ENCODE measurements at places on chromosomes 16 and 17.

- no peak for DNase-seq
Measured at GRCh38 chr17:15740570-15741120, 8.6 kb downstream of the TBC1D26 start.

DNA sequence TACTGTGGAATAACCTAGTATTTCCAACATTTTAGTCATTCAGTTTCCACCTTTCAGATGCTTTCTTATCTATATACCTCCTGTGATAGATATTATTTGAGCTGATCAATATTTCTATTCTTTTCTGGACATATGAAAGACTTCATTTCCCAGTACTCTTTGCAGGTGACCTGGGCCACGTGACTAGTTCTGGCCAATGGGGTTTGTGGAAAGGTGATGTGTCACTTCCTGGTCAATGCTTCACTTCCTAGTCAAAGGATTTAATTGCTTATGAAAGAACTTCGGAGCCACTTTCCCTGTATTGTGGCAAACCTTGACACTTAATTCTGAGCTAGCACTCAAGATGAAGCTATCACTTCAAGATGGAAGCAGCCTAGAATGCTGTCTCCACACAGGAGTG, 248.9 kb upstream of the FOXF1 start:
- DNase-seq = no peak

DNA sequence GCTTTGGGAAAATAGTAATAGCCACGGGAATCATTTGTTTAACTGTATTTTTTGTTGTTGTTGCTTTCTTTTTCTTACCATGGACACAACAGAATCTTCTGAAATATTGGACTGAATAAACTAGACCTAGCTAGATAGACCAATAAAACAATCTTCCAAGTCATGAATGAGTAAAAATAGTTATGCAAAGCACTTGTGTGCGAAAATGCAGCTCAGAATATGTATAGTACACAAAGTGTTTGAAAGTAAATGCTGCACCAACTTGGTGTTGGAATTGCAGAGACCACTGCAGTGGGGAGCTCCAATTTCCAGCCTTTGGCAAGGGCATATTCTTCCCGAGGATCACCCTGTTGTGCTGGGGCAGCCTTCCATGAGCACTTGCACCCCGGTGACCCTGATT, 68.0 kb downstream of the AATF start:
- DNase-seq = no peak

- no peak for DNase-seq
Measured at GRCh38 chr16:19123535-19124178, 9.9 kb downstream of the ITPRIPL2 start.

- no peak for DNase-seq
Measured at GRCh38 chr17:5669191-5669590, 84.9 kb upstream of the NLRP1 start.

- no peak for DNase-seq
Measured at GRCh38 chr16:4984174-4984990, 26.3 kb downstream of the SEC14L5 start.

- DNase-seq = no peak
Measured at GRCh38 chr16:26963109-26963508, 103.6 kb upstream of the C16orf82 start.

- no peak for DNase-seq
Measured at GRCh38 chr16:52494621-52495020, 52.3 kb downstream of the TOX3 start.

DNA sequence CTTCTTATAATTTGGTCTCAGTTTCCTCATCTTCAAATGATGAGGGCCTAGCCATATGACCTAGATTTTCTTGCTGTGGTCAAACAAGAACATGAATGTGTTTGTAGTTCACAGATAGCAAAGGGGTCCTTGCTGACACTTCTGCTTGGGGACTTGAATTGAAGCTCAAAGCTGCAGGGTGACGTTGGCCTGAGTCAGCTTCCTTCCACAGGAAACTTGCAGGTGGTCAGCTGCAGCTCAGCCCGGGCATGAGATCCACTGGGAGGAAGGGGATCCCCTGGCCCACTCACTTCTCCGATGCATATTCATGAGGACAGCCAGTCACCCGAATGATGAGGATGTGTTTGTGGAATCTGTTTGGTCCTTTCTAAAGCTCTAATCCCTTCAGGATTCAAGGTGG, 42.6 kb upstream of the AXIN2 start:
- no peak for DNase-seq

GRCh38 chr16:278863-279366, 1.5 kb upstream of the ARHGDIG start:
- no peak for DNase-seq

DNA sequence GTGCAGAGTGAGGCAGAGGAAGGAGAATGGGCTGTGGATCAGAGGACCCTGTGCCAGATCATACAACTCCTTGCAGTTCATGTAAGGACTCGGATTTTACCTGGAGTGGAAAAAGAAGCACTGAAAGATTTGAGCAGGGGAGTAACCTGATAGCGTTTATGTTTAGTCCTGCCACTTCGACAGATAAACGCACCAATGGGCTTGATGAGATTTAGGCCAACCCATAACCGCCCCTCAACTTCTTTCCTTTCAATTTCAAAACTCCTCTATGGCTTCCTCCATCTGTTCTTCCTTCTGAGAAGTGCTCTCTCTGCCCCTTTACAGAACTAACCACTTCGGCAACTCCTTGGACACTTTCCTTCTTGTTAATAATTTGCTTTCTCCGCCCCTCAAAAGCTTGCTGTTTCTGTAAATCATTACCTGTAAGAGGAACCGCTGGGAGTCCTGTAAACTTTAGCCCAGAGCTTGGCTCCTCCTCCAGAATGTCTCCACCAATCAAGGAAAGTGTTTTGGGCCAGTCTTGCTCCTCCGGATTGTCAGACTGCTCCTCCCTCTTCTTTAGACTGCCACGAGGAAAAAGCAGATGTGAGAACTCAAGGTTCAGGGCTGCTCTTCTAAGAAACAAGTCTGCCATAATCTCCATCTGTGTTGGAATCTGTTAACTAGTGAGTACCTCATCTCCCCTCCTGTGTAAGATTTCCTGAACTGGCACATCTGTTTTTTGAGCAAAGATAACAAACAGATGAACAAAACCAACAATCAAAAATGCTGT, at the start of gene ACSM3:
TSS of gene ACSM3 (plus strand) at position 554 of the 772 bp plus-strand sequence. CDS start 6,021 bp downstream, outside the sequence.
- no peak for DNase-seq

DNA sequence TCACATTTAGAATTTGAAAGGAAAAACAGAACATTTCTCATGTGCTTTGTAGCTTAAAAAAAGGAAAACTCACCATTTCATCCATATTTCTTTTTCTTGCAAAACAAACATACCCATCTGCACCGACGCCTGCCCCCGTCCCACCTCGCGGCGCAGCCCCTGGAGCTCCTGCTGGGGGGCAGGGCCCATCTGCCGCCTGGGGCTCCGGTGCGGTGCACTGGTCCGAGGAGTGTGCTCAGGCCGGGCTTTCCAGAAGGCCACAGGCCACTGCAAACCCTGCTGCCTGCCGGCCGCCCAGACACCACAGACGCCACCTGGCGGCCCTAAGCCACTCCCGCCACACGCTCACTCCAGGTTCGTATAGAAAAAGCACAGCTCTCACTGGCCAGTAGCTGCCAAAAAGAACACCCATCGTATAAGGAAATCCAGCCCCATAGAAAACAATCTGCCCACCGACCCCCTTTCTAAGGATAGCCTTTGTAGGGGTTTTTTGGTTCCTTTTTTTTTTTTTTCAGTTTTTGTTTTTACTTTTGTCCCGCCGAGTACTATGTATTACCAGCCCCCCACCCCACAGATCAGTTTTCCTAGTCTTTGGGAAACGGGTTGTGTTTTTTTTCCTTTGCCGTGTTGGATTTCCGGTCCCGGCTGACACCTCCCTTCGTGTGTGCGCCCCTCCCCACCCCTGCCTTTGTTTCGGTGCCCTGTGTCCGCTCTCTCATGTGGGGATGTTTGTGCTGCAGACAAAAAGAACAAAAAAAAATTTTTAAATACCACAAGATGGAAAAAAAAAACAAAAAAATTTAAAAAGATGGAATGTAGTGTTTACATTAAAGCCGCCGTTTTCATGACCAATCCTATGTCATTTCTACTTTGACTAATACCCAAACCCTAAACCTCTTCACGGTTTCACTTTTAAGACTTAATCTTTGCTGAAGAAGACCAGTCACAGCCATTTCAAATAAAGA, 68.8 kb downstream of the AMFR start:
- peak; percentile 26 for DNase-seq

DNA sequence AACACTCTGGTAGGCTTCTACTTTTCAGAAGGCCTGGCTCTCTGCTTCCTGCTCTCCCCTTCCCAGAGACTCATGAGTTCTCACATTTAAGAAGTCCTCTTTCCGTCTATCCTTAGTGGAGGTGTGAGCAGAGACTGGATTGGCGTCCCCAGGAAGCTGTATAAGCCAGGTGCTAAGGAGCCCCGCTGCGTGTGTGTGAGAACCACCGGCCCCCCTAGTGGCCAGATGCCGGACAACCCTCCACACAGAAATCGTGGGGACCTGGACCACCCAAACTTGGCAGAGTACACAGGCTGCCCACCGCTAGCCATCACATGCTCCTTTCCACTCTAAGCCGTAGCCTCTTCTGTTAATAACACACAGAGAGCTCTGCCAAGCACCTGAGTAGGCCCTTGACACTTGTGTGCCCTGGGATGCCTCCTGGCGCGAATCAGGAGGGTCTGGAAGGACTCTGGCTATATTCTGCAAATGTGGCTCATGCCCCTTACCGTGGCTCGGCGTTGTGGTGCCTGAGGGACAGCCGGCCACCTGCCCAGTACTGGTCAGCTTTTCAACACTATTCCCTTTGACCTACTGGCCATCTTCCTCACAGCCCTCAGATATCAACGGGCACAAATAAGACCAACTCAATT, 13.9 kb downstream of the CYB5D2 start:
- DNase-seq = no peak

DNA sequence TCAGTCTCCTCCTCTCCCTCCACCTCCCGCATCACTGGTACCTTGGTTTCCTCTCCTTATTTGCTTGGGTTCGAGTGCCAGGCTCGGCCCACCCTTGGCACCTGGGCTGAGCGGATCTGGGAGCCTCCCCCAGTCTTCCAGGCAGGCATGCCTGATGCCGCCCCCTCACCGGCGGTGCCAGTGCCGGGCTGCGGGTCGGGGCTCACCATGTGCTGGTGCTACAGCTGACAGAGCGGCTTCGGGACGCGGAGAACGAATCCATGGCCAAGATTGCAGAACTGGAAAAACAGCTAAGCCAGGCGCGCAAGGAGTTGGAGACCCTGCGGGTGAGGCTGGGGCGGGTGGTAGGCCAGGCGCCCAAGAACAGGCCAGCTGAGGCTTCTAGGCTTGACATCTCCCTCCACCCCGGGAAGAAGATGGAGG, 19.2 kb downstream of the FMNL1 start:
- DNase-seq = no peak

DNA sequence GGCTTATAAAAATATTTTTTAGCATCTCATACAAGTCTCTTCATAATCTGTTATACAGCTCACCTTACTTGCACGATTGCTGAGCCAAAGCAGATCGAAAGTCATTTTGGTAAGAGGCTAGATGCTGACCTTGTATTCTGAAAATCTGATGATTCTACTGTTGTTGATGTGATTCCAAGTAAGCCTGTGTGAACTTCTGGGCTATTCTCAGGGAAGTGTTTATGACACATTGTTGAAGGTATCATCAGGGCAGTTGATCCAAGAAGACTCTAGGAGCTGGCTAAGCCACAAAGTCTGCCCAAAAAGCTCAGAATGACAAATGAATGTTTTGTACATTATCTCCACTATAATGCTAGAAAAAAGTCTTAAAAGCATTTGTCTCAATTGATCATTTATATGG, 16.0 kb downstream of the OMG start:
- DNase-seq = no peak

- DNase-seq = no peak
Measured at GRCh38 chr17:68397108-68397536, 60.2 kb downstream of the WIPI1 start.

- DNase-seq = peak; percentile 23
Measured at GRCh38 chr16:81623365-81624102, 155.6 kb upstream of the PLCG2 start.

DNA sequence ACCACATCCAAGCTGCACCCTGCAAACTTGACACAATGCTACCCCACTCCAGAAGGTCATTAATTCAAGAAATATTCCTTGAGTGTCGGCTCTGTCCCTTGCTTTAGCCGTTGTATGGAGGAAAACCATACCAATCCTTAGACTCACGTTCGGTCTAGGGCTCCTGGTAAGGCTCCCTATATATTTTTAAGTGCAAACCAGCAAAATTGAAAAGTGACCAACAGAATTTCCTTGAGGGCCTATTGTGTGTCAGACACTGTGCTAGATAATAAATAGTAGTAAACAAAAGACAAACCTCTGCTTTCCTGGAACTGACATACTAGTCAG, 390 bp upstream of the BBS2 start:
- no peak for DNase-seq

GRCh38 chr17:75830164-75831031, 13.8 kb downstream of the UNC13D start:
- no peak for DNase-seq

DNA sequence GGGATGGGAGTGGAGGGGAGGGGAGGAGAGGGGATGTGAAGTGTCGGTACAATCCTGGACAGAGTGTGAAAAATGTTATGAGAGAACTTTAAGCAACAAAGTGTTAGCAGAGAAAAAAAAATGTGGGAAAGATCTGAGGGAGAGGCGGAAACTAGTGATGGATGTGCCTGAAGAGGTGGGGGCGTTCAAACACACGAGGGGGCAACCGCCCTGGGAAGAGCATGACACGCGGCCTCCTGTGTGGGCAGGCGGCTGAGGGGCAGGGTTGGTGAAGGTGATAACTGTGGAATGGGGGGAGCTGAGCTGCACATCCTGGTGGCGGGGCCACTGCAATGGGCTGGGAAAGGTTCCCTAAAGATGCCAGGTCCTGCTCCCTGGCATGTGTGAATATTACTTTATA, 30.1 kb downstream of the IFT140 start:
- DNase-seq = no peak

DNA sequence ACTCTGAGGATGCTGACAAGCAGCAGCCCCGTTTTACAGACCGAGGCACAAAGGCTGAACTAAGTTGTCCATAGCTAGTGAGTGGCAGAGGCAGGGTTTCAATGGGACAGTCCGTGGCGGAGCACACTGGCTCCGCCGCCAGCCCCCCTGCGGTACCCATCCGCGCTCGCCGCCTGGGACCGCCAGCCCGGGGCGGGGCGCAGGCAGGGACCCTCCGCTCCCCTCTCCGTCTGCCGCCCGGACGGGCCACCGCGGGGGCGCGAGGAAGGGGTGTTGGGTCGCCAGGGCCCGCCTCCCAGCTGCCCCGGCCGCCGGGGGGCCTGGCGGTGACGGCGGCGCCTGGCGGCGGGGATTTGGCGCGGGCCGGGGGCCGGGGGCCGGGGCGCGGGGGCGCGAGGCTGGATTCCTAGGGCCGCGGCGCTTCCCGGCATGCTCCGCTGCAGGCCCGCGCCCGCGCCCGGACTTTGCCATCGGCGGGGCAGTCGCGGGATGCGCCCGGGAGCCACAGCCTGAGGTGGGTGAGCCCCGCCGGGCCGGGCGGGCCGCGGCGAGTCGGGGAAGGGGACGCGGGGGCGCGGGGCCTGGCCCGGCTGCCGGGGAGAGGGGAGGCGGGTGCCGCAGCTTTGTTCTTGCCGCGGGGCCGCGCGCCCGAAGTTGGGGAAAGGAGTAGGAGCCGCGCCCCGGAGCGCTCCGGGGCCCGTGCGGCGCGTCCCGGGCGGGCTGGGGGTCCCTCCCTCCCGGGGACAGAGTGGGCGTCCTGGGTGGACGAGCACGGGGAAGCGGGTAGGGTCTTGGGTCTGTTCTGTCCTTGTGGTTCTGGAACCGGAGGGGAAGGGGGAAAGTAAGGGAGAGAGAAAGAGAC, at the start of gene TMEM98:
TSS of gene TMEM98 (plus strand) at position 430 of the 862 bp plus-strand sequence. CDS start 3,376 bp downstream, outside the sequence.
- no peak for DNase-seq
